ENCODE measurements at places on chromosomes 13 and 19. TPM values are rescaled to one million over a fixed set of nuclear protein-coding genes. Genes with fewer than 3 reads are reported as not detected.

ZNF728 gene
- total RNA-seq, result 0.19 TPM

LHFPL6 gene
- 8.0 TPM for total RNA-seq

MIA gene
- total RNA-seq, result 533 TPM

TRIM28 gene
- total RNA-seq, result 886 TPM

AMER2 gene
- total RNA-seq, result not detected

LRP3 gene
- 2.6 TPM for total RNA-seq

GJB2 gene
- not detected for total RNA-seq

PROSER3 gene
- 10.8 TPM for total RNA-seq

RFPL4A gene
- 2.7 TPM for total RNA-seq

BST2 gene
- total RNA-seq, result 1.3 TPM

SHC2 gene
- total RNA-seq, result 2.1 TPM
